Foreskin fibroblast (primary cell): ENCODE measurements at places on chromosomes 2 and 18.

GRCh38 chr2:112830682-112831512 is 5.7 kb downstream of the IL1B start:
- no peak for DNase-seq

GRCh38 chr18:293536-293935 is 25.7 kb upstream of the THOC1 start:
- DNase-seq, result peak; percentile 64

GRCh38 chr2:46380038-46380940 is 83.1 kb downstream of the EPAS1 start:
- DNase-seq, result no peak

GRCh38 chr2:124289615-124290014 is 264.5 kb downstream of the CNTNAP5 start:
- DNase-seq, result no peak

GRCh38 chr2:119482481-119483394 is 41.5 kb downstream of the SCTR start:
- DNase-seq, result no peak

- DNase-seq, result no peak
Measured at GRCh38 chr2:230915319-230915718, 9.7 kb downstream of the GPR55 start.

DNA sequence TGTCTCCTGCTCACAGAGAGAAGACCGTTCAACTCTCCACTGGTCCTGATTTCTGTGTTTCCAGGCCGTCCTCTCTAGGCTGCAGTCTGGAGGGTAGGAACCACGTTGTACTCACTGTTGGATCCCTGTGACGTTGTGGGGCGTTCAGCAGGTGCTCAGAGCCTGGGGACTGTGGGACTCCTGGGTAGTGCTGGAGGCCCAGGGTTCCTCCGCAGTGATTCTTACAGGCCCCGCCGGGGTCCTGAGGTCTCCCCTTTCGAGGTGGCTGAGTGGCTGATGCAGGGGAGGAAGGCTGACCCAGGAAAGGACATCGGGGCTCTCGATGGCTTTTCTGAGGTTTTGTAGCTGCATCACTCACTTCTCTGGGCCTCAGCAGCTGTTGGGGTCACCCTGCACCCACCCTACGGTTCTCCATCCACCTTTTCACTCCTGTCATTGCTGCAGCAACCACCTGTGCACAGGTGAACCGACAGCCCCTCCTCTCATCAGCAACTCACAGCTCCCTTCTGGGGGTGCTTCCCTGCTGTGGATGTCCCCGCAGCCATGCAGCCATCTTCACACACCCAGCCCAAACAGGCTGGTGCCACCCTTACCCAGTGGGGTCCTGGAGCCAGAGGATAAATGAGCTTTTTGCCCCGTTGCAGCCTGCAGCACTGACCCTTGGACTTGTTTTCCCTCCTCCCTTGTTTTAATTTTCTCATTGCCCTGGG is 169.6 kb upstream of the HDAC4 start:
- no peak for DNase-seq

- DNase-seq, result no peak
Measured at GRCh38 chr2:238834982-238835381, 12.9 kb upstream of the TWIST2 start.

- DNase-seq, result no peak
Measured at GRCh38 chr2:195532255-195532627, 124.8 kb upstream of the SLC39A10 start.

GRCh38 chr2:28160986-28161425 is 231.7 kb upstream of the FOSL2 start:
- DNase-seq, result peak; percentile 75

DNA sequence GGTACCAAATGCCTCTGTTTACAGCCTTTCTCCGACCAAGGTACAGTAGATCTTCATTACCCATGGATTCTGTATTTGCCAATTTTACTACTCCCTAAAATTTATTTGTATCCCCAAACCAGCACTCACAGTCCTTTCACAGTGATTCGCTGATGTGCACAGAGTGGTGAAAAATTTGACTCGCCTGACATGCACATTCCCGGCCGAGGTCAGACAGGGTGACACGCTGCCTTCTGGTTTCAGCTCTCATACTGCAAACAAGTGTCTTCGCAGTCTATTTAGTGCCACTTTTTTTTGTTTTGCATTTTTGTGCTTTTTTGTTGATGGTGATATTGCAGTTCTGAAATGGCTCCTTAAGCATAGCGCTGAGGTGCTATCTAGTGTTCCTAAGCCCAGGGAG is 71.0 kb downstream of the MAPK4 start:
- DNase-seq, result no peak

- no peak for DNase-seq
Measured at GRCh38 chr2:111199840-111200239, 79.1 kb downstream of the BCL2L11 start.

DNA sequence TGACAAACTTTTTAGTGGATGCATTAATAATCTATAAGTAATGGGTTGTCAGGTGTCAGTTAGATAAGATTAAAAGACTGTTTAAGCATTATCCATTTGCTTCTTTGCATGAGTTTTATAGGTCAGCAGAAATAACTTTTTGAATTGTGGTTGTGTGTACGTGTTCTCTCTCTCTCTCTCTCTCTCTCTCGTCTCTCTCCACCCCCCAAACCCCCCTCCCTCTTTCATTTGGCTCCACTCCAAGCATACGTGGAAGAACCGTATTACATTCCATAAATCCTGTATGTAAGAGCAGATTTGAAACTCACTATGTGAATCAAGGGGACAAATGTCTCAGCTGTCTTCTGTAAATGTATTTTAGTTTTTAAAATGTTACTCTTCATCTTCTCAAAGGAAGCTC is 120.2 kb downstream of the MEIS1 start:
- DNase-seq, result peak; percentile 51

DNA sequence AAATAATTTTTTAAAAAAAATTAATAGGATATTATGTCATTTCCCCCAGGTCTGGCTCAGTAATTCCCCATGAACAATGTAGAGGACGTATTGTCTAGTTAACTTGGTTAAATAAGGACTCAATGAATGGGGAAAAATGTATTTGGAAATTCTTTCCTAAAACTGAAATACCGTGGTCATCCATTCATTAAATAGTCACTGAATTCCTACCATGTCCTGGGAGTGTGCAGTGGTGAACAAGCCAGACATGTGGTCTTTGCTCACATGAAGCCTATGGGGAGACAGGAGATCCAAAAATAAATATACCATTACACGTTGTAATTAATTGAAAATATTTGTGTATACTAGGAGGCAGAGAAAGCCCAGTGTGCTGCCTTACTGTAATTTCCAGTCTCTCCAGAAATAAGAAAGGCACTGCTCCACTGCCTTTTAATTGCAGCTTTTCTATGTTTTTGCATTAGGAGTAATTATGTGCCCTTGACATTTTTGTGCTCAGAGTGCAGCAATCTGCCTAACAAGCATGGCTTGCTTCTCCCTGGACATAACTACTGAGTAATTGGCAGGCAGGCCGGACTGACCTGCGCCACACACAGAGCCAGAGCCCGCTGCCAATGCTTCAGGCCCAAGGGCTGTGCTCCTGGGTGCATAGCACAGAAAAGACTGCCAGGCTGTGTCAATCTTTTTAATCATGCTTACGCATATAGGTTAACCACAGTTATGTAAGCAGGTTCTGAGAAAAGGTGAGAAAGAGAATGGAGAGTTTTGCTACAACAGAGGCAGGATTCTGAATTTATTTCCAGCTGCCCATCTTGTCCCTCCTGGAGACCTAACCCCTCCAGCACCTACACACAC is 22.2 kb upstream of the TTC39C start:
- no peak for DNase-seq

DNA sequence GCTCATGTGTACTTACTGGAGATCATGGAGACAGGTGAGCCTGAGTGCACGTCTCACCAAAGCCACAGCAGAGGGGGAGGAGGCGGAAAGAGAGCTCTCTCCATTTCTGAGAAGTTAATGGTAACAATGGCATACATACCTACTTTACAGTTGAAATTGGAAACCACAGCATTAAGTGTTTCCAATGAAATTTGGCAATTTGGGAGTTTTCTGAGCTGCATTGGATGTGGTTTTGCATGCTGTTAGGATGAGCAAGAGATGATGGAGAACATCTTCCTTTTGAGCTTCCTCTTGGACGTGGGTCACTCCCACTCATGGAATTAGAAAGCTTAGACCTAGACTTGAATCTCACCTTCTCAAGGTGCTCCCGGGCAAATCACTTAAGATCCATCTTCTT is 25.5 kb upstream of the IL37 start:
- DNase-seq, result no peak

- peak; percentile 9 for DNase-seq
Measured at GRCh38 chr2:11872948-11873269, 126.5 kb downstream of the LPIN1 start.

DNA sequence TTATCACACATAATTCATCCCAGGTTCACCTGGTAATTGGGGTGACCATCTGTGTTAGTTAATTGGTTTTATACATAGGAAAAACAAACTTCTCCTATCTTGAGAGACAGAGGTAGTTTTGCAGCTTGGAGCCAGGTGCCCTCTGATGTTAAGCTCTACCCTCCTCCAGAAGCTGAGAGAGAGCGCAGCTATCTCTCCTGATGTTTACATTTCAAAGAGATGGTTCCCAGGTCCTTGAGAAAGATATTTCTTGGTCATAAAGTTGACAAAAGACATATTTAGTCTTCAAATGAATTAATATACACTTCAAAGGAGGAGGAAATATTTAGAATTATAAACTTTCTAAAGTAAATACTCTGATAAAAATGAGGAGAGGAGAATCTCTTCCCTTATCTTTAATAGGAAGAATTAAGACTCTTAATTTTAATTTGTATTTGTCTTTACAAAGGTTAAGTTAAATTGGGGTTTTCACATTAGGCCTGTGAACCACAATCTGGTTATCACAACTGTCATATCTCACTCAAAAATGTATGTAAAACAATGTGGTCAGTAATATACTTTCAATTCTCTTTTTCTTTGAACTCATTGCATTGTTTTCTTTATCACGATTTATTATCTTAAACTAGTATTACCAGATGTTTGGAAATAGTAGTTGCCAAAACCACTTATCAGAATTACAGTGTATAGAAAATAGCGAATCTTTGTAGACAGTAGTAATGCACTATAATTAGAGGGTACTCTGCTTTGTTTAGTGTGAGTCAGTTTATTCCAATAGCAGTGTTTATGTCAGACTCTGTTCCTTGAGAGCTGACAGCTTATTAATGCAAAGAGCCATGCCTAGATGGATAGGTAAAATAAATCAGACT is 26.8 kb downstream of the SERPINB4 start:
- DNase-seq, result no peak

- DNase-seq, result no peak
Measured at GRCh38 chr2:114001937-114002336, 112.0 kb downstream of the ACTR3 start.

GRCh38 chr2:17857021-17857420 is 21.4 kb upstream of the KCNS3 start:
- no peak for DNase-seq

DNA sequence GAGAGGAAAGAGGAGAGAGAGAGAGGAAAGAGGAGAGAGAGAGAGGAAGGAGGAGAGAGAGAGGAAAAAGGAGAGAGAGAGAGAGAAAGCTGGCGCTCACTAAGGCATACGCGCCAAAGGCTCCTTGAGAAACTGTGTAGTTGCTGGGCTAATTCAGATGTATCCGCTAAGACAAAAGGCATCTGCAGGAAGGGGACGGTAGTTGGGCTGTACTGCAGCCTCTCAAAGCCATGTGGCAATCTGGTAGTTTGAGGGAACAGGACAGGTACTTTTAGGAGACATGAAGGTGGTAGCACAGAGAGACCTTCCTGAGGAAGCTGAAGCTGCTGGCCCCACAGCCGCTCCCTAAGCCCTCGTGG is 31.6 kb downstream of the THNSL2 start:
- DNase-seq, result no peak

DNA sequence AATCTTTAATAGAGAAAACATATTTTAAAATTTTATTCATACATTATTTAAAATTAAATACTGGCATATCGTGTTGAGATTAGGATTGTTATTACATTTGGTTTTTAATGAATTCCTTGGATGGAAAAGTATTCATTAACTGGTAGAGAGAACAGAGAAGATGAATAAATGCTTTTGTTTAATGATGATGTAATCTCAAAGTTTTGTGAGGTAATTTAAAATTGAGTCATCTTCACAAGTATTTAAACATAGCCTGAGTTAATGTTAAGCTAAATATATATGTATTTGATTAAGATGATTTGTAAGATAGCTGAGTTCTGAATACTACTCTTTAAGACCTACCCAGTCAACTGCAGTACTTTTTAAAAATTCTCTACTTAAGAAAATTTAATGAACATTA is 713.4 kb upstream of the VRK2 start:
- no peak for DNase-seq

GRCh38 chr18:8351161-8351560 is 258.1 kb upstream of the RAB12 start:
- peak; percentile 51 for DNase-seq

- peak; percentile 38 for DNase-seq
Measured at GRCh38 chr2:168687314-168687713, 115.1 kb upstream of the NOSTRIN start.

GRCh38 chr2:107777974-107778373 is 48.7 kb upstream of the RGPD4 start:
- no peak for DNase-seq

- DNase-seq, result no peak
Measured at GRCh38 chr18:44238911-44239310, 441.8 kb upstream of the SETBP1 start.

DNA sequence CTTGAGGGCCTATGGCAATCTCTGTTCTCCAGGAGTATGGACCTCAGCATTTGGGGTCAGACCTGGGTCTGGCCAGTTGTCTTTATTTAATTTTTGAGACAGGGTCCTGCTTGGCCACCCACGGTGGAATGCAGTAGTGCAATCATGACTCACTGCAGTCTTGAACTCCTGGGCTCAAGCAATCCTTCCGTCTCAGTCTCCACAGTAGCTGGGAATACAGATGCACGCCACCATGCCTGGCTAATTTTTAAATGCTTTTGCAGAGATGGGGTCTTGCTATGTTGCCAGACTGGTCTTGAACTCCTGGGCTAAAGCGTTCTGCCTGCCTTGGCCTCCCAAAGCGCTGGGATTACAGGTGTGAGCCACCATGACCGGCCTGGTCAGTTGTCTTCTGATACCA is 46.4 kb upstream of the INHBB start:
- no peak for DNase-seq

- DNase-seq, result peak; percentile 41
Measured at GRCh38 chr18:59085797-59086196, 53.9 kb upstream of the SEC11C start.

GRCh38 chr2:217733461-217733860 is 269.3 kb downstream of the TNS1 start:
- no peak for DNase-seq

- no peak for DNase-seq
Measured at GRCh38 chr2:35301369-35301768, 1054.2 kb upstream of the CRIM1 start.
